ENCODE measurements at places on chromosomes 7 and 10.

DNA sequence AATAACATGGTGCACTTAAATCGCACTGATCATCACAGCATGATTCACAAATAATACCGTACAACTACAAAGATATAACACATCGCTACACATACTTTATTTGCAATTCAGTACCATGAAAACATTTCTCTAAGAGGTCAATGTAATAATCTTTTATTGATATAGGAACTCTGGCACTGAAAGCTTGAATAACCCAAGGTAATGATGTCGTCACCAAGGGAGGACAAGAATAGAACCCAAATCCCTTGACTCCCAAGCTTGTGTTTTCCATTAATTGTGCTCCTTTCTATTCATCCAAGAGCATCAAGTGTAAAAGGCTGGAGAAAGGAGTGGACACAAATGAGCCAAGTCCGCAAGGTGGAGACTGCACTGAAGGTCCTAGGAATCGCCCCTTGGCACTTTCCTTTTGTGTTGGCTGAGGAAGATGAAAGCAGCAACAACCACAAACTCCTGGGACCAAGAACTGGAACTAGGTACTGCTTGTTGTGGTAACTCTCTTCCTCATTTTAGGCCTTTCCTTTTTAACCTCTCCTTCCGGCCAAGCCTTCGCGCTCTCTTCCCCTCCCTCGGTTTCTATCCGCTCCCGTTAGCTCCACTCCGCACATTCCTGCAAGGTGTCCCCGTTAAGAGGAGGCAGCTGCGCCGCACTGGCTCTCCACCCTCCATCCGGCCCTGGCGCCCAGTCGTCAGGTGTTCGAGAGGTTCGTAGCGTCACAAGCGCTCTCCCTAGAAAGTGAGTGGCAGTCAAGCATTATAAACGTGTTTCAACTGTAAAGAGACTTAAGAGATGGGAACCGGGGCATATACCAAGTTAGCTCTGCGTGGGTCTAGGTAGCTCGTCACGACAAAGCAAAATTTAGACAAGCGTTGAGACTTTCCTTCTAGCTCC lies 1.0 kb upstream of the CBLL1 start:
- peak; percentile 68 for DNase-seq

- no peak for DNase-seq
Measured at GRCh38 chr10:129541200-129541599, 74.2 kb downstream of the MGMT start.

DNA sequence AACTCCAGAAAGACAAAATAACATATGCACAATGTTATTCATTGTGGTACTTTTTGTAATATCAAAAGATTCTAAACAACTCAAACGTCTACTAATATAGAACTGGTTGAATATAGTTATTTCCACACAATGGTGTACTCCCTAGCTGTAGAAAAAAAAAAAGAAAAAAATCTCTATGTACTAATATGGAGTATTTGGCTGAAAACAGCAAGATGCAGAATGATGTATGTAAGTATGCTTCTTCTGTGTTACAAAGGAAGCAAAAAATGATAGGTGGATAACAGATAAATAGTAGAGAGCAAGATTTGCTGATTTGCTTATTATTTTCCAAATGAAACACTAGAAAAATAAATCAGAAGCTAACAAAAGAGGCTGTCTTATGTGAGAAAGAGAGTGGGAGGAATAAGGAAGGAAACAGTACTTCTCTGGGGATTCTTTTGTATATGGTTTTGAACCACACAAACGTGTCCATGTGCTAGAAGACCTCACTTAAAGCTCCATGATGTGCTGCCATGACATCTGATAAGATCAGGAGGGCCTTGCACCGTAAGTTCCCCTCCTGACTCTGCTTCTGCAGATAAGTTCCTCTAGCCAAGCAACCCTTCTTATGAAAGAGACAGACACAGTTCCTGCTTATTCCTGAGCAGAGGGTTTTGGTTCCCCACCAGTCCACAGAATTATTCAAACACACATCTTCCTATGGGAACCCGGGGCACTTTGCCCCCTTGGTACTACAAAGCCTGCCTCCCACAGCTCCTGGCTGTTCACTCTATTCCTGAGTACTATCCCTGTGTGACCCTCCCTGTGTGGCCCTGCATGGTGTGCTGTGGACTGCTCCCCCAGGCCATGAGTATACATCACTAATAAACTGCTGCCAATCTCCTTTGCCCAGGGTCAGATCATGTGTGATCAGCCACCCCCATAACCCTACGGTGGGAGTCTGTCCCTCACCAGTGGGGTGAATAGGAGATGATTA lies 159.1 kb downstream of the CCDC71L start:
- DNase-seq, result peak; percentile 13

GRCh38 chr7:80740778-80741545 lies 102.5 kb downstream of the CD36 start:
- no peak for DNase-seq

- no peak for DNase-seq
Measured at GRCh38 chr10:118566911-118567310, 28.5 kb downstream of the PRLHR start.

DNA sequence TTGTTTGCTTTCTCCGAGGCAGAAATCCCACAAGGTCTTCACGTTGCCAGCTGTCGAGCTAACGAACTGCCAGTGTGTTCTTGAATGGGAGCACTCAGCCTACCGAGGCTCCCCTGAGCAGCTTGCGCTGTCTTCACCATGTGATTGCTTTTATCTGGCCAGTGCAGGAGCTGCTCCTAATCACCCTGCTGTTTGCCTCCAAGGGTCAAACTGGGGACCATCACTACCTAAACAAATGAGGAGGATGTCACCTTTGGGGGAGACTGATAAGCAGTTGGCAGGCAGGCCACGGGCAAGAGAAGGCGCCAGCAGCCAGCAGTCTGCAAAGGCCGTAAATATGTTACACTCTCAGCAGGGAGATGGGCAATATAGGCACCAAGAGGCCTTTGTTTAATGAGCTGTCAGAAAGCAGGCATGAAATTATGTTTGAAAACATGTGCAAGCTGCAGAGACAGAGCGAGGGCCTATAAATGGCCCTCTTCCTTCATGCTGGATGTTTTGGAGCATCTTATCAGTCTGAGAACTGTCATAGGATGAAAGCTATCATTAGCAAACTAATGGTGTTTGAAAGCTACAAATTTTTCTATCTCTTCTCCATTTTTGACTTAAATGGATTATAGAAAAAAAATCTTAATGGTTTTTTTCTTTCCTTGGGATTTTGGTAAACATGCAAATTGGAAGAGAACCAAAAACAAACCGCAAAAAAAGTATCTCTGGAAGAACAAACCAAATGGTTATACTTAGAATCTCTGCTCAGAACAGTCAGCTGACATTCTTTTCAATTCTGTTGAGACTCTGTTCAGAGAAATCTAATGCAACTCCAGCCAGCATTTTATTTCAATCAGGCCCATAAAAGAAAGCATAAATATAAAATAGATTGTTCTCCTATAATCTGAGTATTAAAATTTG lies 267.3 kb upstream of the NPVF start:
- DNase-seq, result no peak

- no peak for DNase-seq
Measured at GRCh38 chr7:17663061-17663675, 277.1 kb downstream of the SNX13 start.

GRCh38 chr7:64637521-64638445 lies 28.1 kb upstream of the ZNF107 start:
- DNase-seq, result no peak

DNA sequence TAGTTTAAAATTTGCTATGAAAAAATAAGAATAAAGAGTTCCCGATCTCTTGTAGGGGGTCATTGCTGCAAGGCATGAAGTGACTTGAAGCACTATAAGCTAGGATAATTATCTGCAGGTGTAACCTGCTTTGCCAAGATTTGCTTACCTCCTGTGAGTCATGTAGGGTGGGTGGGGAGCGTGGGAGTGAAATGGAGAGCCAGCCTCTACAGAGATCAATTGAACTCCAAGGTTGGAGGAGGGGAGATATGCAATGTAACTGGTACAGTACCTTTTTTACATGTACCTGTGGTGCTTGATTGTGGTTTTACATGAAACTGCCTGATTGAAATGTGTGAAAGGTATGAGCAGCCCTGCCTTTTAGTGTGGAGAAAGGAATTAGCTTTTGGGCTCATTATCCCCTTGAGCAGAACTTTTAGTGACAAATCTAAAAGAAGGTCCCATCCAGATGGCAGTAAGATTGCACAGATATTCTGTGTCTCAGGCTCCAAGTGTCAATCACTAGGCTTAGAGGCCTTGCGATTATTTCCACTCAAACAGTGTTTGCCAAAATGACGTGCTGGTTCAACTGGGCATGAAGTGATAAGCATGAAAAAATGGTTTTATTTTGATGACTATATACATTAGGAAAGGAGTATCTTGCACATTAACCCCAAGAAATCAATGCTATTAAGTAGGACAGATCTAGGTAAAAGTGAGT lies 138.6 kb upstream of the GRB10 start:
- DNase-seq, result no peak

GRCh38 chr10:127919418-127920271 lies 12.7 kb downstream of the PTPRE start:
- no peak for DNase-seq

DNA sequence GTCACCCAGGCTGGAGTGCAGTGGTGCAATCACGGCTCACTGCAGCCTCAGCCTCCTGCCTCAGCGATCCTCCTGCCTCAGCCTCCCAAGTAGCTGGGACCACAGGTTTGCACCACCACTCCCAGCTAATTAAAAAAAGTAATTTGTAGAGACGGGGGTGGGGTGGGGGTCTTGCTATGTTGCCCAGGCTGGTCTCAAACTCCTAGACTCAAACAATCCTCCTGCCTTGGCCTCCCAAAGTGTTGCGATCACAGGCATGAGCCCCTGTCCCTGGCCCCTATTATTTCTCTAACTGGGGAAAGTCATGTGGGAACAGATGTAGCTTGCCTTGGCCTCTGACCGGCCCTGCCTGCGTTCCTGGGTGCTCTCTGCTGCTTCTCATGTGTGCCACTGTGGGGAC lies 178.7 kb downstream of the RNF216 start:
- DNase-seq, result no peak

DNA sequence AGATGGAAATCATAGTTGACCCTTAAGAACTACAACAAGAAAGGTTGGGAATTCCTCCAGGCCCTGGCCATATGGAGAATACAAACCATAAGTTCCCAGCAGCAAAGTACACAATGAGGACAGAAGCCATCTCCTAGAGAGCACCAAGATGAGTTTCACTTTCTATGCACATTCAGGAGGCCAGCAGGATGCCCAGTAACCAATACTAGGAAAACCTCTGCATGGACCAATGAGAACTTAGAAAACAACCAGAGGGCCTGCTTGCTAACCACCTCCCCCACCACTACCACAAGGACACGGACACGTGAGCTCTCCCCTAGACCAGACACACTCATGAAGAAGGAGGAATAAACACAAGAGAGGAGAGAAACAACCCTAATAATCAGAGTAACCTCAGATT lies 56.3 kb downstream of the IFIT5 start:
- no peak for DNase-seq

DNA sequence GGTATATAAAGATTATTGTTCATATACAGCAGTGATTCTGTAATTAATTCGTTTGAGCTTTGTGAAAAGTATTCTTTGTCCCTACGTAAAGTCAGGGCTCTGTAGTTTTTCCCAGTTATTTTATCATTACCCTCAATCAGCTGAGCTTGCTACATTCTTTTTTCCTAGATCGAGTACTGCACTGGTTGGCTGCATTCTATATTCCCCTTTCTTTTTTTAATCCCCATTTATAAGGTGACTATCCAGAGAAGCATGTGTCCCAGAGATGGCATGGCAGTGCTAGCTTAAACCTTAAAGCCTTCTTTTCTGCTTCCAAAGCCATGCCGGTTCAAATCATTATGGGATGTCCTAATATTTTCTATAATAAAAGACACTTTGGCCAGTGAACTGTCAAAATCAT lies 230.1 kb upstream of the CELF2 start:
- no peak for DNase-seq

- DNase-seq, result no peak
Measured at GRCh38 chr7:158710651-158711102, 6.1 kb upstream of the NCAPG2 start.

GRCh38 chr10:110409488-110409887 lies 88.2 kb upstream of the DUSP5 start:
- DNase-seq, result no peak

GRCh38 chr7:159070431-159071148 lies 74.1 kb downstream of the VIPR2 start:
- DNase-seq, result no peak

GRCh38 chr10:76035206-76036110 lies 604.0 kb downstream of the LRMDA start:
- DNase-seq, result no peak

DNA sequence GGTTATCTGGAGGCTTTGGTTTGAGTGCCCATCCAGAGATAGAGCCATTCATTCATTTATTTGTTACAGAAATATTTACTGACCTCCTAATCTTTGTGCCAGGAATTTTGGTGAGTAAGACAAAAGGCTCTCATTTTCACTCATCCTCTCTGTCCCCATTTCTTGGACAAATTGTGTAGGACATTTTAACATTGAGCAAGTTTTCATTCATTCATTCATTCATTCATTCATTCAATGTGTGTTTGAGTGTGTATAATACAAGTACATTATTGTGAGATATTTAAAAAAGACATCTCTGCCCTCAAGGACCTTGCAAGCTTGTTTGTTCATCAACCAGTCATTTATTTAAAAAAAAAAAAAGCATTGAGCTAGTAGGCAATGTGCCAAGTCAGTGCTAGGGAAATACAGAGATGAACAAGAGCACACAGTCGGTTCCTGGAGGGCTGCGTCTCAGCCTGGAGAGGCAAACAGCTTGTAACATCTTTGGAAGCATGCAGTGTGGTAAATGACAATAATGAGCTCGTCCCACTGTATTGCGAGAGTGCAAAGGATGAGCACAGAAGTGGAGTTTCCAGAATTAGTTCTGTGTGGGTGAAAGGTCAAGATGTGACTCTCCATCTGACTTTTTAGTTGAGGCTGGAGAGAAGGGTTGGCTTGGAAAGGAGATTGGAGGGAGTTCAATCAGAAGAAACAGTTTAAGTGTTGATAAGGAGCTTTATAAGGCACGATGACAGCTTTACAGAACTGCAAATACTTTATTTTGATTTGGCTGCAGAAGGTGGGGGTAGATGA lies 50.5 kb upstream of the HBP1 start:
- DNase-seq, result no peak

GRCh38 chr10:76918106-76918505 lies 719.5 kb downstream of the KCNMA1 start:
- DNase-seq, result no peak

GRCh38 chr10:124736491-124737136 lies 7.6 kb downstream of the FAM53B start:
- DNase-seq, result no peak

DNA sequence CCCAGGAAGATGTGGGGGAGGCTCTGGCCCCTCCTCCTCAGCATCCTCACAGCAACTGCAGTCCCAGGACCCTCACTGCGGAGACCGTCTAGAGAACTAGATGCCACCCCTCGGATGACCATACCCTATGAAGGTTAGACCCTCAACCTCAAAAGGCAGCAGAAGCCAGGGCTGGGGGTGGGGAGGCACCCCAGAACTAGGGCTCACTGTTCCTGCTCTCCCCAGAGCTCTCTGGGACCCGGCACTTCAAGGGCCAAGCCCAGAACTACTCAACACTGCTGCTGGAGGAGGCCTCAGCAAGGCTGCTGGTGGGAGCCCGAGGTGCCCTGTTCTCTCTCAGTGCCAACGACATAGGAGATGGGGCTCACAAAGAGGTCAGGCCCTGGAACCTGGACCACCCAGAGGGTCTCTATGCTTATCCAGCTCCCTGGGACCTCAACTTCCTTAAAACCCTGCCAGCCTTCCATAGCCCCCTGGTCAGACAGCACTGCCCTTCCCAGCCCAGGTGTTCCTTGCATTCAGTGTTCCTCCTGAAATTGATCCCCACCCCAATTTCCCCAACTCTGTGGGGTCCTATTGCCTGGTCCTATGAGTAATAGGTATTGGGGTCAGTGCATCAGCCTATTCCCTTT lies 3.7 kb downstream of the SEMA4G start:
- DNase-seq, result no peak

Data from KG1 (cell line).